Fibroblast of skin of back (primary cell): ENCODE measurements at places on chromosomes 5 and 9.

GRCh38 chr5:36946101-36946500, 69.5 kb downstream of the NIPBL start:
- DNase-seq: no peak

- DNase-seq: no peak
Observed at GRCh38 chr5:141633871-141634561, 2.6 kb downstream of the HDAC3 start.

GRCh38 chr5:140141241-140141640, 15.5 kb downstream of the IGIP start:
- no peak for DNase-seq

DNA sequence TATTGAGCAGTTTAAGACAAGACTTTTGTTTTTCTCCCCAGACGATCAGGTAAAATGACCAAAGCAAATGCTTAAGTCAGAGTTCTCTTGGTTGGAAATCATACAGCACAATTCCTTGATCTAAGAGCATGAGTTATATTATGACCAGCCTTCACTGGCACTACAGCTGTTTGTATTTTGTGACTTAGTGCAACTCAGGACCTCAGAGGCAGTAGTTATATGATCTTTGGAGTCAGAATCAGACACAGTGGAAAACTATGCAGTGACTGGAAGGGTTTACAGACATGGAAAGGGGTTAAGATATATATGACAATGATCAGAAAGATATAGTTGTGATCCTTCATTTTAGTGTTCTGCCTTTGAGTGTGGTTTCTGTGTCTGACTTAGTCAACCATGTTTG, 24.3 kb downstream of the RAD23B start:
- no peak for DNase-seq
